ENCODE measurements at places on chromosomes 13 and 19.

- DNase-seq, result no peak
Measured at GRCh38 chr13:54347531-54347930, 1318.9 kb downstream of the OLFM4 start.

- no peak for DNase-seq
Measured at GRCh38 chr13:65488606-65489005, 1741.5 kb downstream of the PCDH9 start.

DNA sequence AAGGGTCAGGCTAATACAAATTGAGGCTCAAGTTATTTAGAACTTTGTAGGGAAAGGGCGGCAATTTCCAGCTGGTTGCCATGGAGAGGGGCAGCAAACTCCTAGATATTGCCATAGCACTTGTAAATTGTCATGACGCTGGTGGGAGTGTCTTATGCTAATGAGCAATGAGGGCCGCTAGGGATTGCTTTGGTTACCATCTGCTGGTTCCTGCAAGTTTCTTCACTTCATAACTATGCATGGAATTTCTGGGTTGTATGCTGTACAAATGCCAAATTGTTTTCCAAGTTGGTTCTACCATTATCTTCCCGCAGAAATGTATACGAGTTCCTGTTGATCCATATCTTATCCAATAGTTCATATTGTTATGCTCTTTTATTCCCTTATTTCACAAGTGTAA, 1339.4 kb downstream of the EFNB2 start:
- DNase-seq, result no peak

DNA sequence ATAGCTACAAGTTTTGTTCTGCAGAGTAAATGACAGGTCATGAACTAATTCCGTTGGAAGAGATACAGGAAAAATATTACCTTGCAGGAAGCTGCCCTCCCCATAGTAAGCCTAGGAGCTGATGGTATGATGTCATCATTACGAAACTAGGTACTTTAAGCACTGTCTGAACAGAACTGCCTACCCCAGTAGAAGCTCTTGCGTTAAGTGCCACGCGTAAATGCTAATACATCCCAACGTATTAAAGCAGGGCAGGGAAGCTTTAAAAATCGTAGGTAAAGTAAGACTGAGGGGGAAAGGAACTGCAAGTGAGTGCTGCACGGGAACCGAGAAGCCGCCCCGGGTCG, 572 bp downstream of the UGGT2 start:
- DNase-seq, result no peak

DNA sequence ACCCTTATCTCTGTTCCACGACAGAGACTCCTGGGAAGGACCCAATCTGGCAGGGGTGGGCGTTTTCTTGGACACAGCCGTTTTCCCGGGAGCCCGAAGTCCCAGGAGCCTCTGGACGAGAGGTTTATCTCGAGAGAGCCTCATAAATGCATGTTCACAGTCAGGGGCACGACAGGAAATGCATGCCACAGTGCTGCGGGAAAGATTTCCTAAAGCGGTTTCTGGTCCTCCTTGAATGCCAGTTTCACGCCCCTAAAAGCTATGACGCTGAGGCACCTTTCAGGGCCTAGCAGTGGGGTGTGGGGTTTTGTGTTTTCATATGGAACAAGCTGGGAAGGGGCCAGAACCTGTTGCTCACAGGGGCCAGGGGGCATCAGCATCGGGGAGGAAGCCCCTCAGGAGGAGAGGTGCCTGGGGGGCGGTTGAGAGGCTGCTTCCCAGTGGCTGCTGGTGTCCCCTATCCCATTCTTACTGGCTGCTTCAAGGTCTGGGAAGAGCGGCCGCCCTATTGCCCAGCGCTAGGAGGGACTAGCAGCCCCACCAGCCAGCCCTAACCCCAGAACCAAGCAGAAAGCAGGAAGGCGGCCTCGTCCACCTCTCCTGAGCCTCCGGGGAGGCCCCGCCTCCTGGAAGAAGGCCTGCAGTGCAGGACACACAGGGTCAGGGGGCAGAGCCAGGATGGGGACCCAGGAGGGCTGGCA, 157.0 kb downstream of the KDM4B start:
- no peak for DNase-seq

Measured in stimulated activated CD4-positive, alpha-beta T cell treated with anti-CD3 and anti-CD28 coated beads, Interleukin-4, amount 100 ng/mL, for 1 hour (primary cell).